Mucosa of descending colon (tissue), 3 donors: ENCODE measurements at places on chromosomes 4 and X.

- no peak for DNase-seq
Observed at GRCh38 chr4:123068081-123068480, 145.7 kb upstream of the NUDT6 start.

DNA sequence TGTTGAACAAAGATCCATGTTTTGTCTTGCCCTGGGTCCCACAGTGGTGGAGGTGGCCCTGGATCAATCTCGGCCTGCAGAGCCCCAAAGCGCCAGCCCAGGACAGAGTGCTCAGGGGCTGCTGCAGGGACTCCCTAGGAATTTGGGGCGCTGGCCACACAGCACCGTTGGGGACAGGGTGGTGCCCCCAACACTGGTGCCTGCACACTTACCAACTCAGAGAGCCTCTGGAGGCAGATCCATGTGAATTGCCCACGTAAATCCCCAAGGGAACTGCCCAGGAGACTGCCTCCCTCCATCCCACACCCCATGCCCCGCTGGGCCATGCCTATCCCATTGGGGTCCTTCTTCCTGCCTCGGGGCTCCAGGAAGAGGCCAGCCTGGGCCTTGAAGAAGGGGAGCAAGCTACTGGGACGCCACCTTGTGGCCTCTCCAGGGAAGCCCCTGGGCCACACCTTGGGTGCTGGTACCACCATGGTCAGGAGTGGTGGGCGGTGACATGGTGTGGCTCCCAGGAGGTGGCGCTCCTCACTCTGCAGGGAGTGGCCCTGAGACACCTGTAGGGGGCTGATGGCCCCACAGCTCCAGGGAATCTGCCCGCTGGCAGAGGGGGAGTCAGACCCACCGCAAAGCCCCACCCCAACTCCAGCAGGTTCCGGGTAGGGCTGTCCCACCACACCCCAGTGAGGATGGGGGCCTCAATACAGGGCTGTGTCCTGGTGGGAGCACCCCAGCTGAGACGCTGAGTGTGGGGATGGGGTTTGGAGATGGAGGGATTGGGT is 22.8 kb downstream of the CFAP99 start:
- peak; percentile 78 for DNase-seq

DNA sequence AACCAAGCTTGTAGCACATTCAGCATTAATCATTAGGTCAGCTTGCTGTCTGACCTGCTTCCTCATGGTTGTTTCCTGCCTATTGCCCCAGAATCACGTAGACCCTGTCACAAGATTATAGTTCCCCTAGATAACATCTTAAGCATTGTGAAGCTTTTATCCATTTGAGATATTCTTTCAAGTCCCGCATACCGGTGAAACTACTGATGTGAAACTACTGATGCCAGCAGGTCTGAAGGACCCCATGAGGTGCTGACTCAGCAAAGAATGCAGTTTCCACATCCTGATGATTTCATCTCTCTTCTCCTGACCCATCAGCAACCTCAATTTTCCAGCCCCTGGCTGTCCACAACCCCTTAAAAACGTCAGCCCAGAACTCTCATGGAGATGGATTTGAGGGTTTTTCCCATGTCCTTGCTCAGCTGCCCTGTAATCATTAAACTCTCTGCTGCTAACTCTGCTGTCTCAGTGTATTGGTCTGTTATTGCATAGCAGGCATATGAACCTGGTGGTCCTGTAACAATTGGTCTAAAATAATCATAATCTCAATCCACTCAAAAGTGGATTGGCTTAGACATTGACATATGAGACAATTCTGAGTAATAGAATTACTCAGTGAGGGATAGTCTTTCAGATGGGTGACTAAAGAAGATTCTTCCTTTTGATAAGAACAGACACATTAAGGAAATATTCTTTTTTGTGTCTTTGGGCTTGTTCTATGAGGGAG is 26.3 kb upstream of the UBA6 start:
- DNase-seq, result no peak

GRCh38 chrX:155218777-155219176 is 2.5 kb downstream of the VBP1 start:
- no peak for DNase-seq

GRCh38 chr4:26871611-26872010 is 11.0 kb downstream of the STIM2 start:
- DNase-seq, result no peak

DNA sequence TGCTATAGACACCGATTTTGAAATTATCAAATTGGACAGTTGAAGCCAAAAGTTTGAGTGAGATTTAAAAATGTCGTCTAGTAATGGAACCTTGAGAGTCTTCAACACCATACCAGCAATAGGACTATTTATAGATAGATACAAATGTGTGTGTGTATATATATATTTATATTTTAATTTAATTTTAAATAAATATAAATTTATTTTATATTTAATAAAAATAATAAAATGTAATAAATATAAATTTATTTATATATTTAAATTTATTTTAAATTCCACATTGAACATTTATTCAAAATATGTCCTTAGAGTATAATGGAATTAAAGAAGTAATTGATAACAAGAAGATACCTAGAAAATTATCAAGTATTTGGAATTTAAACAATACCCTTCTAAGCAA is 221.9 kb upstream of the CXXC4 start:
- no peak for DNase-seq

DNA sequence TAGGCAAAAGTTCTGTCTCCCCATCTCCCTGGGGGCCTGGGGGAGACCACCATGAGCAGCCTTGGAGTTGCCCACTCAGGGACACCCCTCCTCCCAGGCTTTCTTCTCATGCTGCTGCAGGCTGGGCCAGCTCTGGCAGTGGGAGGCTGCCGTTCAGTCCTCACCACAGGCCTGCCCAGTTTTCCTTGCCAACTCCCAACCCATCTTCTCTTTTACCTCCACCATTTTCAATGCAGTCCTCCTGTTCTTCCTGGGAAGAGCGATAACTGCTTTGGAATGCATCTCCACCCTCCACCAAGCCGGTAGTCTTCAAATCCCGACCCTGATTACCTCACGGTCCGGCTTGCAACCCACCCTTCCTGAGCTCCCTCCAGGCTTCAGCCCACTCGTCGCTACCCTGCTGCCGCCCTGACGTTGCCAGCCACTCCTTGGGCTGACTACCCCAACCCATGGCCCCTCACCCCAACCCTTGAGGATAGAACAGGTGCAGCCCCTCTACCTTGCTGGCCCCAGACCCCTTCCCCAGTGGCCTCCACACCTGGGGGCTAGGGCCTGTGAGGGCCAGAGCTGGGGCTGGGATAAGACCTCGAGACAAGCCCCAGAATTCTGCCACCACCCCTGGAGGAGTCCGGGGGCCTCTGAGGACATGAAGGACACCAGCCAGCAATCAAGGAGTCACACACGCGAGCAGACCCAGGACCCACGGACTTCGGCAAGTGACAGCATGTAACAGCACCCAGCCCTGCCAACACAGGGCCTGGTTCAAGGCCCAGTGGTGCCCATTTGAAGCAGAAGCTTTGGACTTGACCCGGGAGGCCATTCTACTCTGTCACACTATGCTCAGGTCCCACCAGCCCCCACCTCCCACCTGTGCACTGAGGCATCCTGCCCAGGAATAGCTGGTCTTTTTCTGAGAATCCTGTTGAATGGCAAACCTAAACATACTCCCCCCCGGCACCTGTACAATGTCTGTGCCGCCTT is 9.2 kb downstream of the WDR1 start:
- peak; percentile 26 for DNase-seq
